ENCODE measurements at places on chromosomes 5 and 9.

DNA sequence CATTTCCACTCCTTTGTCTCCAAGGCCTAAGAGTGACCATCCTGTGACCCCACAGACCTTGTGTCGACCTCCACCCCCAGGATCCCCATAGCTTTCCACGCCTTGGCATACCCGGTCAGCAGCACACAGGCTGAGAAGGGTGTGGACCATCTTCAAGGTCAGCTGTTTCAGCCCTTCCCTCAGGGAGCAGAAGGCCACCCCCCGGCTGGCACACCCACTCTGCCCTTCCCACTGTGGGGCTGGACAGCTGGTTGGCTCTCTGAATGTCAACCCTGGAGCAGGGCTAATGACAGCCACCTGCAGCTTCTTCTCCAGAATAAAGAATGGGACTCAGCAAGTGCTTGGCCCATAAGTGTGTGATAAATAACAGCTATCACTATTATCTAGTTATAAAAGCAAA, 93.1 kb downstream of the OLFM1 start:
- no peak for DNase-seq

DNA sequence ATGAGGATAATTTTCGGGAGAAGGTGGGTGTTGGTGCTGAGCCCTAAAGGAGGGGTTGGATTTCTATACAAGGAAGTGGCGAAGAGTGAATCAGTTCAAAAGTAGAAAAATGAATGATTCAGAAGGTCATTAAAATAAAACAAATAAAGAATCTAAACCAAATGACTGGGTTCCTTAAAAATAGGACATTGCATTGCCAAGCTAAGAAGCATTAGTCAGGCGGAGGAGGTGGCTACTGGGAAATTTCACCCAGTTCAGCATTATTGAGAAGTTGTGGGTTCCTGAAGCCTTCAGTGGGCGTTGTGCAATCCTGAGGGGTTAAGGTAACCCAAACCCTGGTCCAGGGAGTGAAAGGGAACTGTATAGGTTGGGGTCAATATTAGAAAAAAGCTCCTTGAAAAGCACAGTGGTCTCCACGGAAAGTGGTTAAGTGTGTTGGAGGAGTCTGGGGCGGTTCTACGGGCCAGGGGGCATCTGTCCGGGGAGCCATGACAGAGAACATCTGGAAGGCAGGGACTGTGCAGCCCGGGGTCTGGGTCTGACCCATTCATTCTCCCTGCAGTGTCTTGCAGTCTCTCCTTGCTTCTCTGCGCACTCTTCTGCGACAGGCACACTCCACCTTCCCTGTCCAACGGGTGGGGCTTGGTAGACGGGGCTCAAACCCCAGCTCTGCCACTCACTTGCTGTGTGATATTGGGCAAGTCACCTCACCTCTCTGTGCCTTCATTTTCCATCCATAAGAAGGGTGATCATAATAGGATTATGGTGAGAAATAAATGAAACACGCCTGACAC, 27.6 kb upstream of the DUSP1 start:
- no peak for DNase-seq

GRCh38 chr5:174751154-174752000, 27.0 kb downstream of the MSX2 start:
- DNase-seq, result no peak

- DNase-seq, result no peak
Observed at GRCh38 chr5:128984480-128984879, 19.2 kb downstream of the SLC27A6 start.

DNA sequence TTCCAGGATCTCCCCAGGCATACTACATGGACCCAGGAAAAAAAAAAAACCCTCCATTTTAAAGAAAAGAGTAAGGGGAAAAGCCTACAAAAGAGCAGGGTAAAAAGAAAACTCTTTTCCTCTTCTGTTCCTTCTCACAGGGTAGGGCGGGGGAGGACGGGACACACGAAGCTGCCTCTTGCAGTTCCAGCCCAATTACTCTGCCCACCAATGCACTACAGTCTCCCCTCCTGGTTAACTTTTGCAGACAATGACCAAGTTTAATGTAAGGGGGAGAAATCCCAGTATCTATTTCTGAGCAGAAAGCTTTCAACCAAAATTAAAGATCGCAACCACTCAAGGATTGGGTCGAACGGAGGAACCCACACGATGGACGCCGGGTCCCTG, 1.3 kb downstream of the BRD3 start:
- DNase-seq, result no peak

GRCh38 chr9:99573085-99573484, 248.6 kb upstream of the NR4A3 start:
- DNase-seq, result no peak

- DNase-seq, result no peak
Observed at GRCh38 chr9:87146933-87147332, 199.6 kb upstream of the GAS1 start.

DNA sequence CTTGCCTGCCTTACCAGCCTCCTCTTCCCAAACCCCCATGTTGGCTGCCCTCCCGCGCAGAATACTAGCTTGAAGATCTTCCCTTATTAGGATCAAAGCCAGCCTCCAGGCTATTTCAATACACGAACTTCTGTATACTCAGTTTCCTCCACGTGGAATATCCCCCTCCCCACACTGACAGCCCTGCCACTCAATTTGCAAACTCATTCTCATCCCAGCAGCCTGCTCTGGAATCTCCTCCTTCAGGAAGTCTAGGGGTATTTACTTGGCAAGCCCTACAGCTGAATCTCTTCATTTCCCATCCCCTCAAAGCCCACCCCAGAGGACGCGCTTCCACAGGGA, 157.0 kb upstream of the SMIM23 start:
- DNase-seq, result no peak

- DNase-seq, result no peak
Observed at GRCh38 chr5:97002983-97003382, 67.1 kb downstream of the LNPEP start.

DNA sequence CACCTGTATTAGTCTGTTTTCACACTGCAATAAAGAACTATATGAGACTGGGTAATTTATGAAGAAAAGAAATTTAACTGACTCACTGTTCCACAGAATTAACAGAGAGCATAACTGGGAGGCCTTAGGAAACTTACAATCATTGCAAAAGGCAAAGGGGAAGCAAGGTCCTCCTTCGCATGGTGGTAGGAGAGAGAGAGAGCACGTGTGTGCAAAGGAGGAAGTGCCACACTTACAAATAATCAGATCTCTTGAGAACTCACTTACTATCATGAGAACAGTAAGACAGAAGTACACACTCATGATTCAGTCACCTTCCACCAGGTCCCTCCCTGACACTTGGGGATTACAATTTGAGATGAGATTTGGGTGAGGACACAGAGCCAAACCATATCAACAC, 258.7 kb downstream of the TRIM32 start:
- DNase-seq, result no peak

- DNase-seq, result no peak
Observed at GRCh38 chr5:175211956-175212756, 231.8 kb downstream of the DRD1 start.

DNA sequence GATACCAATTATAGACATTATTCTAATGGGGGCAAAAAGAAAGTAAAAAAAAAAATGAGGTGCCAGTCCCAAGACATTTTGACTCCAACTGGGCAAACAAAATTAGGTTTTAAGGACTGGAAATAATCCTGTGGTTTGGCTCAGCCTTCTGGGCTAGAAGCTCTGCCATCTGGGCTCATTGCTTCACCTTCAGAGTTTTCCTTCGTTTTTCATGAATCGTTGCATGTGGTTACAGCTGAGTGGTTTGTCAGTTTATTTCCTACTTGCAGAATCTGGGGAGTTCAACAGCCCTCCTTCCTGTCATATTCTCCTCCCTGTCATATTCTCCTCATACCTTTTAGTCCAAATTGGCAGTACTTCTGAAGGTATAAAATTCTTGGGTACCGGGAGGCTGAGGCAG, 12.0 kb downstream of the UGT3A2 start:
- no peak for DNase-seq

- DNase-seq, result no peak
Observed at GRCh38 chr9:224026-224425, 9.4 kb downstream of the DOCK8 start.

DNA sequence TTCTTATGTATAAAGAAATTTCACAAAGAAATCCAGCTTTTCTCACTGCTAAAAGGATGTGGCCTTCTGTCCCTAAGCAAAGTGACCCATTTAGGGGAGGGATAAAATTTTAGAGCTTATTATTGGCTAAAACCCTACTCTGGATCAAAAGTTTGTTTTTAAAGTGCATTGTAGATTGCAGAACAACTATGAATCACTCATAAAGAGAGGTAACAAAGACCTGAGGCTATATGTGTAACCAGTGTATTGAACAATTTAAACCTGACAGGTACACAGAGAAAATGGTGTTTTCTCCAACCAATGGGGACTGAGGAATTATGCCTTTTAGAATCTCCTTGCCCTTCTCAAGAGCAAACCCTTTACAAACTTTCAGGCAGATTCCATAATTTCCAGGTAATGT, 86.6 kb downstream of the MUSK start:
- DNase-seq, result no peak

GRCh38 chr9:2270565-2270964, 255.4 kb downstream of the SMARCA2 start:
- DNase-seq, result no peak

DNA sequence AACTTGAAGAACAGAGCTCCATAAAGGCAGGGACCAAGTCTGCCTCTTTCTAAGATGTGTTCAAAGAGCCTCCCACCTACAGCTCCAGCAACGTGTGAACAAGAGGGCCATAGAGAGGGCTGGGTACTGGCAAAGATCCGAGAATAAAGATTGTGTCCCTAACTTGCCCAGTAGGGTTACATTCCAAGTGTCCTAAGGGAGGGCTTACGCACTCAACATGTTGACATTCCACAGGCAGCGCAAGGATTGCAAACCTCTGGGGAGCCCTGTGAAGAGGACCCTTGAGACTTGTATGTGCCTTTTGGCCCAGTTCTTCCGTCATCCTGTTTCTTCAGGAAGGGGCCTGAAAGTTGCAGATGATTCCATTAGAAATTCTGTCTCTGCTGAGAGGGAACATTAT, 48.2 kb upstream of the ENTREP1 start:
- DNase-seq, result no peak

DNA sequence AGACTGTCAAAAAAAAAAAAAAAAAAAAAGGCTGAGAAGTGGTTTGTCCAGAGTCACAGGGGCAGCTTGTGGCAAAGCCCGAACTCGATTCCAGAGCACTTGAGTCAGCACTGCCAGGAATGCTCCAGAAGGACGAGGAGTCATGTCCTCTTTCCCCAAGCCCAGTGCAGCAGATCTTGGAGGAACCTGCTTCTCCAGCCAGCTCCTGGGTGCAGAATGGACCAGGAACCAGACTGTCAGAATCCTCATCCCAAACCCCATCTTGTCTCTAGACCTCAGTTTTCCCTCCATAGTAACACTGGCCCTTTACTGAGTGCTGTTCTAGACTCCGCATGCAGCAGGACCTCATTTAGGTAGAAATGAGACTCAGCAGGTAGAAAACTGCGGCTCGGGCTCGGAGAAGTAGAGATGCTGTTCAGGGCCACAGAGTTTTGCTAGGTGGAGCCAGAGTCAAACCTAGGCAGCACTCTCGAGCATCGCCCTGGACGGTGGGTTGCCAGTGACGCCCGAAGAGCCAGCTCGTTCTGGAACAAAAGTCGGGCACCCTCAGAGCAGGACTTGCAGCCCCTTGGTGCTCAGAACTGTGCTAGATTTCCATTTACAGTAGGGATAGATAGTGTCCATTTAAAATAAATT, 15.4 kb downstream of the CD74 start:
- no peak for DNase-seq

GRCh38 chr9:27457445-27457844, 66.6 kb upstream of the IFNK start:
- no peak for DNase-seq

DNA sequence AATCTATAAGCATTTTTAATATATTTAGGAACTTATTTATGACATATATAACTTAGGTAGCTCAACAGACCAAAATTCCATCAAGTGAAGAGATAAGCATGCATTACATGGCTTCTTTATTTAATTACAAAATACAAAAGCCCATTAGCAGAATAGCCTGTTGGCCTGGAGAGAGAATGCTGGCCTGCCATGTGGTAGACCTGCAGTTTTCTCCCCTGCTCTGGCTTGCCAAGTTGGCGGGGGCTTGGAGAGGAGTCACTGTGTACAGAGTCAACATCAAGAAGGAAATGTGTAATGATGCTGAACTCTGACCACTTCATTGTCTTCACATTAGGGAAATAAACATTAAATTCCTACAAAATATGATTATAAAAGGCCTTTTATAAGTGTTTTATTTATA, 69.8 kb upstream of the CNTLN start:
- no peak for DNase-seq

DNA sequence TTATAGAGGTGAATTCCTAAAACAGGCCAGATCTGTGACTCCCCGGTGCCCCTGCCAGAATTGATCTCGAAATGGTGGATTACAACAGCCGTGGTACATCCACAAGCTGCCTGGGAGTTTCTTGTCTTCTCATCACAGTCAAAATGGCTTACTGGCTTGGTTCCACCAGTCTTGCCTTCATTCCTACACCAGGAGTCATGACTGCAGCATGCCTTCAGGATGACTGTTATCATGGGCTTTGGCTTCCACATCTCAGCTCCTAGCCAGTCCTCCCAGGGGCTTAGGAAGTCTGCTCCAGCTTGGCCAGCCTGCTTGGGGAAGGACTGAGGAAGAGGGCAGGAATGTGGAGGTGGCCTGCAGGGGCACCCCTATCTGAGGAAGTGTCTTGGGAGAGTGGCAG, 132.9 kb upstream of the NR3C1 start:
- DNase-seq, result no peak

DNA sequence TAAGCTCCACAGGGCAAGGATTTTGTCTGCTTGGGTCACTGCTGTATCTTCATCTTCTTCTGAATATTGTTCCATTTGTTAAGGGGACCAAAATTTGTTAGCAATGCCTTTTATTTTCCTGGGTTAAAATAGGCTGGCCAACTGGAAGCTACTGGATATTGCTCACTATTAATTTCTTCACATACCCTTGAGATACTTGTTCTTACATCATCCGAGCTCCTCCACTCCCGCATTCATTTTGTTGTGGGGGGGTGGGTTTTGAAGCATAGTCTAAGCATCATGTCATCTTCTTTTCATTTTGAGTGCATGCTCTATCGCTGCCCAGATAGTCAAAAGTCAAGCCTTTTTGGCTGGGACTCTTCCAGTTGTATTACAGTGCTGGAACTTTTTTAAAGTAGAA, 42.5 kb upstream of the PIK3R1 start:
- DNase-seq, result no peak

GRCh38 chr5:18101532-18101931, 467.3 kb downstream of the TAF11L14 start:
- no peak for DNase-seq

DNA sequence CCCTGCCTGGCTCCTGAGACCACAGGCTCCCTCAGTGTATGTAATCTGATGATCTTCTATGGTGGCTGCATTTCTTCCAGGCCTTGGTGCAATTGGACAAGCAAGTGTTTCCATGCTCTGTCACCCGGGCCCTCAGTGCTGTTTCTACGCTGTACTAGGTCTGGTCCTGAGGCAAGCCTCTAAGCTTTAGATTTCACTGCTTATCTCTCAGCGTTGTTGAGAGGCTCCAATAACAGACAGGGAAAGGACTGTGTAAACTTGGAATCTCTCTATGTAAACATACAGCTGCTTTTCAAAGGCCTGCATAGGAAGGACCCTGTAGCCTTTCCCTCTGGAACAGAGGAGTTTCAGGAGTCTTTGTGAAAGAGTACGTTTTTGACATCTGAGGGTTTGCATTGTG, 38.6 kb upstream of the NFIB start:
- DNase-seq, result no peak

- DNase-seq, result no peak
Observed at GRCh38 chr5:32265902-32266301, 46.8 kb downstream of the MTMR12 start.

GRCh38 chr9:89715881-89716280, 111.1 kb downstream of the GADD45G start:
- no peak for DNase-seq

- DNase-seq, result no peak
Observed at GRCh38 chr5:56827049-56827448, 11.7 kb downstream of the MAP3K1 start.

GRCh38 chr9:4855841-4856240, 63.1 kb downstream of the RCL1 start:
- no peak for DNase-seq

Measured in activated CD4-positive, alpha-beta T cell treated with anti-CD3 and anti-CD28 coated beads for 24 hours (primary cell).